Activated B cell treated with CpG ODN at 0.5 μM for 24 hours (primary cell): ENCODE measurements at places on chromosomes 4 and X.

GRCh38 chrX:51665981-51666380, 16.6 kb downstream of the CENPVL2 start:
- no peak for DNase-seq

- DNase-seq = no peak
Observed at GRCh38 chrX:121103381-121103780, 56.0 kb downstream of the GLUD2 start.

DNA sequence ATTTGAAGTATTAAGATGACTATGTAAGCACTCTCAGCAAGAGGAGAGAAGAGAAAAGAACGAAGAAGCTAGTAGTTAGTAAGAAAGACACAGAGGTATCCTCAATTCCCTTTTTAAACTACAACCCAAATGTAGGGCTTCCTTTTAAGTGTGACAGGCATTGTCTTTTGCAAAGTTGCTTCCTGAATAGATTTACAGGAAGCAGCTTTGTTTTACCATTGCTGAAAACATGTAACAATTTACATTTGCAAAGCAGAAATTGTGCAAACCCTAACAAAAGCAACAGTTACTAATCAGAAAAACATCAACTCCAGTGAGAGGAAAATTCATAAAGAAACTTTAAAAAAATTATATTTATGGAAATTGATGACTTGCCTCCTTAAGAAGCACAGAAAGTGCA, 96.4 kb downstream of the FAM13A start:
- DNase-seq = no peak

GRCh38 chrX:55149242-55149641, 60.4 kb downstream of the PAGE2 start:
- no peak for DNase-seq

DNA sequence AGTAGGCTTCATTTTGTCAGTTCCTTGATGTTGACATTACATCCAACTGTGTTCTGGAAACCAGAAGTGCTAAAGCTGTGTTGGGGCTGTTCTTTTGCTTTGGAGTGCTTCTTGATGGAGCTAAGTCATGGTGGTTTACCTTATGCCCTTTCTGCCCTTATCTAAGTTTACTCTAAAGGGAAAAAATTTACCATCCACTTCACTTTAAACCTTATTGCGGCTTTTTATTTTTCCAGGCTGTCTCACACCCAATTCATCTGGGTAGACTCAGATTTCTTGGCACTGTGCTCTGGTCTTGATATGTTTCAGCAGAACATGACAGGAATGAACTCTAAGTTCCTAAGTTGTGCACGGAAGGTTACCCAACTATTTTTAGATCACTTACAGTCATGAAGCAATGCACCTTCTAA, 104.7 kb upstream of the TTC29 start:
- no peak for DNase-seq

GRCh38 chr4:163536091-163536490, 41.6 kb downstream of the TMA16 start:
- no peak for DNase-seq
